Thyroid gland (tissue), 4 donors: ENCODE measurements at places on chromosomes 2 and 18. TPM values are rescaled to one million over a fixed set of nuclear protein-coding genes. Genes with fewer than 3 reads are reported as not detected.

- no peaks in the 10 kb centered on the region for H3K36me3 ChIP-seq
- no peaks in the 10 kb centered on the region for H3K27me3 ChIP-seq
- no peak overlapping the region for H3K27ac ChIP-seq
- H3K4me3 ChIP-seq = no peak overlapping the region
- DNase-seq = no peak
These were observed 110.9 kb upstream of the RMP24 start for GRCh38 chr18:35861367-35862118.

The MC2R gene
- not detected for total RNA-seq

DNA sequence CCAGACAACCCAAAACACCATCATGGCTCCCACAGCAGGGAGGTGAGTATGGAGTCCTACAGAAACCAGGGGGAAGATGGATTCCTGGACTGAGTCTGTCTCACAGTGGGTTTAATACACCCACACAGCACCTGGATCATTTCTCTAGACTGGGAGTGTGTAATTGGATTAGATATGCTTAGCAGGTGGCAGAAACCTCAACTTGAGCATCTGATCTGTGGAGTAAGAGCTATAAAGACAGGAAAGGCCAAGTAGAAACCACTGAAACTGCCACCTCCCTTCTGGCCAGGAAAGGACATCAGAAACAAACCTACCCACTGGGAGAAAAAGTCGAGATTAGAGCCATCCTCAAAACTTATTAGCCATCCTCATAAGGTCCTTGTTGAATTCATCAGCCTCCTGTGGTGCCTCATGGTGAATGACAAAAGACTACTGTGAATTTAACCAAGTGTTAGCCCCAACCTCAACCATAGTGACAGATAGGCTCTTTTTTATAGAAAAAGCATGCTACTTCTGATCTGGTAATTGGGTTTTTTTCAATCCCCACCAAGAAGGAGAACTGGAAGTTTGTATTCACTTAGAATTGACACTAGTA lies 28.1 kb upstream of the CHST9 start:
- H3K4me1 ChIP-seq = no peaks in the 10 kb centered on the region
- H3K27me3 ChIP-seq = no peaks in the 10 kb centered on the region
- H3K4me3 ChIP-seq = no peak overlapping the region
- no peak for DNase-seq
- no peaks in the 10 kb centered on the region for H3K36me3 ChIP-seq

GRCh38 chr2:239162976-239163687 lies 237.7 kb downstream of the HDAC4 start:
- no peak overlapping the region for H3K4me3 ChIP-seq
- DNase-seq = peak; percentile 0
- no peak overlapping the region for H3K27ac ChIP-seq
- H3K27me3 ChIP-seq = no peaks in the 10 kb centered on the region

The TUBA3D gene
- total RNA-seq = not detected

The SCYGR4 gene
- total RNA-seq = not detected

DNA sequence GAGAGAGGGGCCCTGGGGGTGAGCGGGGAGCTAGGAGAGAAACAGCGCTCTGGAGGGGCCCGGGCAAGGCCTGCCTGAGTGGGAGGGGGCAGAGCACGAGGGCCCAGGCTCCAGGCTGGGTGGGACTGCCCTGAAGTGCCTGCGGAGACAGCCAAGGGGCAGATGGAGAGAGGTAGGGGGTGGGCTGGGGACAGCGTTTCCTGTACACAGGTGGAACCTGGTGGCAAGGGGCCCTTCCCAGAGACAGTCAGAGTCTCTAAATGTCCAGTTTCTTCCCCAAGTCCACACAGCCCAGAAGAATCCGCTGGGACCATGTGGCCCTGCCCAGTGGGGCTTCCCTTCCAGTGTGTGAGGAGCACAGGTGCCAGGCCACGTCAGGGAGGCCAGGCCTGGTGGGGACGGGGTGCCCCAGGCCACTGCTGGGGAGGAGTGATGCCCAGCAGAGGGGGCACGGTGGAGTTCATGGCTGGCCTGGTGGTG lies 1.7 kb upstream of the GPR35 start:
- peaks cover 8% of the 10 kb centered on the region for H3K4me1 ChIP-seq
- no peak for DNase-seq
- no peak overlapping the region for H3K27ac ChIP-seq
- H3K27me3 ChIP-seq = no peaks in the 10 kb centered on the region
- H3K36me3 ChIP-seq = no peaks in the 10 kb centered on the region

GRCh38 chr18:6057604-6058003 lies 162.3 kb upstream of the TMEM200C start:
- no peak overlapping the region for H3K27ac ChIP-seq
- no peak for DNase-seq
- H3K36me3 ChIP-seq = no peaks in the 10 kb centered on the region
- peaks cover 4% of the 10 kb centered on the region for H3K4me1 ChIP-seq
- H3K4me3 ChIP-seq = no peak overlapping the region
- no peaks in the 10 kb centered on the region for H3K27me3 ChIP-seq

The ATP6V1C2 gene
- not detected for total RNA-seq

The ZNF892 gene
- total RNA-seq = 6.7 TPM

The TYW5 gene
- total RNA-seq = 9.1 TPM

GRCh38 chr2:72103161-72103560 lies 44.5 kb downstream of the CYP26B1 start:
- H3K27ac ChIP-seq = no peak overlapping the region
- H3K27me3 ChIP-seq = no peaks in the 10 kb centered on the region
- no peaks in the 10 kb centered on the region for H3K4me1 ChIP-seq
- H3K4me3 ChIP-seq = no peak overlapping the region
- DNase-seq = no peak

The SLC9A4 gene
- total RNA-seq = not detected

The CD207 gene
- not detected for total RNA-seq

GRCh38 chr2:26279886-26280285 lies 35.1 kb downstream of the HADHB start:
- H3K4me3 ChIP-seq = no peak overlapping the region
- H3K4me1 ChIP-seq = peaks cover 16% of the 10 kb centered on the region
- H3K27me3 ChIP-seq = no peaks in the 10 kb centered on the region
- H3K27ac ChIP-seq = no peak overlapping the region

GRCh38 chr2:232977438-232977971 lies 35.6 kb downstream of the NGEF start:
- H3K4me1 ChIP-seq = no peaks in the 10 kb centered on the region
- no peak overlapping the region for H3K4me3 ChIP-seq
- no peak overlapping the region for H3K27ac ChIP-seq
- no peaks in the 10 kb centered on the region for H3K27me3 ChIP-seq

- H3K27me3 ChIP-seq = no peaks in the 10 kb centered on the region
- H3K36me3 ChIP-seq = no peaks in the 10 kb centered on the region
- no peak overlapping the region for H3K27ac ChIP-seq
These were observed 25.5 kb upstream of the YWHAQ start for GRCh38 chr2:9656270-9656766.

- DNase-seq = no peak
- no peak overlapping the region for H3K27ac ChIP-seq
- no peaks in the 10 kb centered on the region for H3K36me3 ChIP-seq
- H3K4me1 ChIP-seq = no peaks in the 10 kb centered on the region
These were observed 555.8 kb downstream of the NRXN1 start for GRCh38 chr2:50476174-50476573.

The CTLA4 gene
- total RNA-seq = not detected
